Calu3 (cell line): ENCODE measurements at places on chromosomes 5 and 9. TPM values are rescaled to one million over a fixed set of nuclear protein-coding genes. Genes with fewer than 3 reads are reported as not detected.

DNA sequence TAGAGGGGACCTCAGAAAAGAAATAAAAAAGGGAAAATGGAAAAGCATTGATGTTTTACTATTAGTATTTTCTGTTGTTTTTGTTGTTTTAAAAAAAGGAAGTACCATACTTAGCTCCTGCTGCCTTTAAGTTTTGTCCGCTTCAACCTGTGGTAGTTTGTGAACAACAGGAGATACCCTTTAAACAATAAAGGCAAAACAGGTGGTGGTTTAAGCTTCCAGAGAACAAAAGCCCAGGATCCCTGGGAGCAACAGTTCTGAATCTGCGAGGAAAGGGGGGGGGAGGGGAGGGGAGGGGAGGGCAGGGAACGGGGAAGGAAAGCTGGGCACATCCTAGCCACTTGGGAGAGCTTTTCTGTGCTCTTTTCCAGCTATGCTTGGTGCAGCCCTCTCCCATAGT lies 2.1 kb upstream of the PSIP1 start:
- no peak for DNase-seq
- H3K4me1 ChIP-seq, result peaks cover 15% of the 10 kb centered on the region
- H3K4me3 ChIP-seq, result no peak overlapping the region

DNA sequence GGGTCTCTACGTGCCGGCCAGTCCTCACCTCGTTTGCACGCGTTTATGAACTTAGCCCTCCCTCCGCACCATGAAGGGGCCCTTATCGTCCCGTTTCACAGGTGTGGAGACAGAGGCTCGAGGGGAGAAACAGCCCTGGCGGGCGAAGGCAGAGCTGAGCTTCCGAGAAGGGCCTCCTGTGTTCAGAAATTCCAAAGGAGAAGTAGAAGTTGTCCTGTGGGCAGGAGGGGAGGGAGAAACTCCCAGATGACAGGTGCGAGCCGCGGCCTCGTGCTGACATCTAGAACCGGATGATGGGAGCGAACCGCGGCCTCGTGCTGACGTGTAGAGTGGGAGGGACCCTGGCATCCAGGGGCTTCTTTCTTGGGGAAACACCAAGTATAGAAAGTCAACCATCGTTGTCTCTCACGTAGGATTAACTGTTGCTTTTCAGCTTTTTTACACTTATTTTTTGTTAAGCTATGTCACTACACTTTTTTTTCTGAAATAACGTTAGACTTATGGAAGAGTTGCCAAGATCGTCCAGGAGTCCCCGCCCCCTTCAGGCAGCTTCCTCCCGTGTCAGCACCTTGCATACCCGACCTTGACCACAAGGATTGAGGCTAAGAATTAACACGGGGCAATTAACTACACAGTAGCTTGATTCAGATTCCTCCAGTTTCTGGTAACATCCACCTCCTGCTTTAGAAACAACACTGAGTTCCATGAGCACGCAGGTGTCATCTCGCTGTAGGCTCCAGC lies 42.8 kb upstream of the NKD2 start:
- H3K4me3 ChIP-seq, result no peak overlapping the region
- no peak overlapping the region for H3K27ac ChIP-seq
- H3K27me3 ChIP-seq, result peaks cover 97% of the 10 kb centered on the region
- peaks cover 4% of the 10 kb centered on the region for H3K4me1 ChIP-seq
- no peak for DNase-seq
- H3K36me3 ChIP-seq, result no peaks in the 10 kb centered on the region

DNA sequence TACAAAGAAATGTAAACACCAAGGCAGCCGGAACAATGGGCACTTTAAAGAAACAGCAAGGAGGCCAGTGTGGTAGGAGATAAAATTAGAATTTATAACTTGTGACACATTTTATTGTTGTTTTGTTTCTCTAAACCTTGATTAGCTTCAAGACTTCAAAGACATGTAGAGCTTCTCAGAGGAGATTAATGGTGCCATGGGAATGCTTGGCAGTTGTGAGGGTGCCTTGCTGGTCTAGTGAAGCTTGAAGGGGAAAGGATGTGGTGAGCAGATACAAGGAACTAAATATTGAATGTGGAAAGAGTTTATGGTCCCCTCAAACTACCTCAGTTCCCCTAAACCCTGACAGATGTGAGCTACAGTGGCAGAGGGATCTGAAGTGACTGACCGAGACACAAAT lies 322.4 kb upstream of the ADAMTS16 start:
- H3K27me3 ChIP-seq, result no peaks in the 10 kb centered on the region
- no peak for DNase-seq
- no peaks in the 10 kb centered on the region for H3K36me3 ChIP-seq
- H3K4me3 ChIP-seq, result no peak overlapping the region
- no peaks in the 10 kb centered on the region for H3K4me1 ChIP-seq

GRCh38 chr5:93790401-93790800 lies 49.0 kb upstream of the POU5F2 start:
- no peaks in the 10 kb centered on the region for H3K36me3 ChIP-seq
- no peak overlapping the region for H3K27ac ChIP-seq
- H3K4me3 ChIP-seq, result no peak overlapping the region
- no peak for DNase-seq
- H3K27me3 ChIP-seq, result no peaks in the 10 kb centered on the region

- H3K4me3 ChIP-seq, result no peak overlapping the region
- H3K36me3 ChIP-seq, result no peaks in the 10 kb centered on the region
- peak overlapping the region; percentile 45 for H3K27ac ChIP-seq
- no peak for DNase-seq
Measured at GRCh38 chr5:10695759-10696543, 65.1 kb downstream of the DAP start.

- no peak overlapping the region for H3K4me3 ChIP-seq
- H3K36me3 ChIP-seq, result peaks cover 2% of the 10 kb centered on the region
- H3K4me1 ChIP-seq, result peaks cover 29% of the 10 kb centered on the region
- no peak for DNase-seq
Measured at GRCh38 chr5:57445006-57445704, 37.5 kb downstream of the ACTBL2 start.

DNA sequence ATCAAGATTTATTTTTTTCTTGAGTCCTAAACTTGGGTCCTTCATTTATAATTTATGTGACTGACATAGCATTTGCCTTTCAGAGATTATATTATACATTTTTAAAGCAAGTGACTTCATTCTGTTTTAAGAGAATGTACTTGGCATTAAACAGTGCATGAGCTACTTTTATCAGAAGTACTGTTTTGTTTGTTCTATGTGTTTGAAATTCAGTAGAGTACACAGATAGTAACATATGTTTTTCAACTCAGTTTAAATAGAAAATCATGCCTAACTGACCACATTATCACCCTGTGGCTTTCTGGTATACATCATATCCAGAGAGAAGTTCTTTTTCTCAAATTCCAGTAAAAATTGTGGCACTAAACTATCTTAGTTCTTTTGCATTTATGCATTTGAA lies 335.3 kb upstream of the CDH18 start:
- H3K36me3 ChIP-seq, result no peaks in the 10 kb centered on the region
- H3K27me3 ChIP-seq, result no peaks in the 10 kb centered on the region

DNA sequence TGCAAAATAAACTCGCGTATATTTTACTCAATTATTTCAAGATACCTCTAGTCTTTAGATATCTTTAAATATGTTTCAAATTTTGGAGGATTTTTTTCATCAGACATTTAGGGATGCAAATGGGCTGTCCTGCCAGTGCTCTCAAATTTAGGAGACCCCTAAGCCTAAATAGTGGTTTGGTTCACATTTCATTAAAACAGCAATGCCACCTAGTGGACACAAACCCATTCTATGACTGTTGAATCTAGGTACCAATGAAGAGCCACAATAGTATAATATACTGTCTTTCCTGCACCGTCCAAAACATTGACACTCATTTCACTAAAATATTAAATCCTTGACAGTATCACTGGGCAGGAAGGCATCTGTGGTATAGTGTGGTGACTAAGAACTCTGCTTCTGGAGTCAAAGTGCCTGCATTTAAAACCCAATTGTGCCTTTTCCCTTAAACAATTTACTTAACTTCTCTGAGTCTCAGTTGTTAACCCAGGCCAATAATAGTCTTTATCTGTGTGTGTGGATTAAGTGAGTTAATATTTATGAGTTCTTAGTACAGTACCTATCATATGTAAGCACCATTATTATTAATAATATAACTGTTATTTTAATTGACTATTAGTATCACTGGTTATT lies 148.0 kb downstream of the RORB start:
- peak; percentile 7 for DNase-seq
- H3K4me3 ChIP-seq, result no peak overlapping the region
- no peaks in the 10 kb centered on the region for H3K4me1 ChIP-seq

GRCh38 chr5:171422495-171422894 lies 3.0 kb downstream of the FGF18 start:
- DNase-seq, result no peak
- H3K4me3 ChIP-seq, result no peak overlapping the region
- peaks cover 43% of the 10 kb centered on the region for H3K4me1 ChIP-seq
- no peak overlapping the region for H3K27ac ChIP-seq
- peaks cover 21% of the 10 kb centered on the region for H3K36me3 ChIP-seq
- H3K27me3 ChIP-seq, result peaks cover 27% of the 10 kb centered on the region

- H3K4me3 ChIP-seq, result no peak overlapping the region
- H3K4me1 ChIP-seq, result no peaks in the 10 kb centered on the region
- no peaks in the 10 kb centered on the region for H3K27me3 ChIP-seq
- no peak overlapping the region for H3K27ac ChIP-seq
Measured at GRCh38 chr5:135934939-135935338, 19.8 kb downstream of the LECT2 start.

DNA sequence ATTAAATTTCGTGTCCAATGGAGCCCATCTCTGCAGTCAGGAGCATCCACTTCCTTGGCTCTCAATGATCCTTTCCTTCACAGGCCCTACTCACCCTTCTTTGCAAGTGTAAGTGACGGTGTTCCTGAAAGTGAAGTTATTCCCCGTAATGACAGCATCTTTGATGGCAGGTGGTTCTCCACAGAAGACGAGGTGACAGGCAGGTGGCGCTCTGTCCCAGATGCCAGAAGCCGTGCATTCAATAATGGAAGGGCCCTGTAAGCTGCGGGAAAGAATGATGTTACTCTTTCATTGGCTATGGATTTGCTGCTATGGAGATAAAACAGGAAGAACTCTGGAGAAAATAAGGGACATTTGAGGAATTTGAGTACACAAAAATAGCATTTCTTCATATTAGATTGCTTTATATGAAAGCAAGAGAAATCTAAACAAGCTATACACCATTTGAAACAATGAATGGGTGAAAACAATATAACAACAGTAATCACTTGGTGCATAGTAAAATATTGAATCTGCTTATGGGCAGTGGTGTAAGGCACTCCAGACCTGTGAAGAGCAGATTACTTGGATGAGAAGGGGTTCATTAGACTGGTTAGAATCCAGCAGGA lies 89.9 kb upstream of the TXNDC8 start:
- no peaks in the 10 kb centered on the region for H3K36me3 ChIP-seq
- no peaks in the 10 kb centered on the region for H3K27me3 ChIP-seq
- H3K27ac ChIP-seq, result no peak overlapping the region
- DNase-seq, result peak; percentile 56
- H3K4me1 ChIP-seq, result no peaks in the 10 kb centered on the region

DNA sequence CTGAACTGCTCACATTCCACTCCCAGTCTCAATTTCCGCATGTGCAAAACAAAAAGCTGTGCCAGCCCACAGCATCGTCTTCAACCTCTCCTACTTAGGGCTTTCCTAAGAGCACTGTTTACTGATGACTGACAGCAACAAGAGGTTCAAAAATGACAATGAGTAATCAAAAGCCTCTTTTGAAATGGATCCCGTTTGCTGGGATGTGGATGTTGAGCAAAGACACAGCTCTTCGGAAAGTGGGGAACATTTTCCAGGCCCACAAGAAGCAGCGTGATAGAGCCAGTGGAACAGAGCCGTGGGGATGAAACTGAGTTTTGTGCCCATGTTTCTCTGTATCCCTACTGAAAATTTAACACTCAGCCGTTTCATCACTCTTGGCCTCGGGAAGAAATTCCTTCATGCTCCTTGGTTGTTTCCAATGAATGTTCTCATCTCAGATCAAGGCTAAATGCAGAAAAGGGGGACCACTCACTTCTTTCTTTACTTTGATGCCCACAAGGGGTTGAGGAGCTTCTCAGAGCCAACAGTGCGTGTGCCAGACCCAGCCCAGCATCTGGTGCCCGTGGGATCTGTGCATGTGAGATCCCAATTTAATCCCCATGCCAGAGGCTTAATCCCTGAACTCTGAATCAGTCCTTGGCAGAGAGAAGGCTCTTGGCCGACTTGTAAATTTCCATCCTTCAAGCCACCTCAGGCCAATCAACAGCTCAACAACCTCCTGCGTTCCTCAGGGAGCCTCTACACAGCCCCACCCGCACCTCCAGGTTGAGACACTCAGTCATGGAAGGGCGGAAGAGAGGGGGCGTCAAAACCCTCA lies 230.2 kb upstream of the DAPK1 start:
- no peak overlapping the region for H3K27ac ChIP-seq
- no peak for DNase-seq
- peaks cover 14% of the 10 kb centered on the region for H3K4me1 ChIP-seq

VAV2 gene
- 29.4 and 30.7 TPM in 2 replicates for total RNA-seq

MLANA gene
- total RNA-seq, result not detected in 2 replicates
